ENCODE measurements at places on chromosomes 11 and 22.

- DNase-seq: no peak
These were observed 75.0 kb downstream of the CACNA1I start for GRCh38 chr22:39645532-39645931.

DNA sequence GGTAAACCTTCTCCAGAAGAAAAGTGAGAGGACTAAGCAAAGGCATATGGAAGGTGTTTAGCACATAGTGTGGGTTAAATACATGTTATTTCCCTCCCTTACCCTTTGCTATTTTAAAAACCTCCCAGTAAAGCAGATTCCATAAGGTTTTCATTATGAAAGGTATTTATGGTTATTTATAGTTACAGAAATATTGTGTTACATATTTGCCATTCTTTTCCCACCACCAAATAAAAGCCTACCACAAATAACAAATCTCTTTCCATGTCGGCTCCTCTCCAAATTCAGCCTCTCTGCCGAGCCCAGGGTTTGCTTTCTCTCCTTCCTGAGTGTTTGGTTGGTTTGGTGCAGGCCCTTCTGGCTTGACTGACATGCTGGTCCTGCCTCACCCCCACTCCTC is 64.4 kb downstream of the INSC start:
- no peak for DNase-seq

- DNase-seq: no peak
These were observed 2.2 kb downstream of the ZBTB16 start for GRCh38 chr11:114061681-114062049.

DNA sequence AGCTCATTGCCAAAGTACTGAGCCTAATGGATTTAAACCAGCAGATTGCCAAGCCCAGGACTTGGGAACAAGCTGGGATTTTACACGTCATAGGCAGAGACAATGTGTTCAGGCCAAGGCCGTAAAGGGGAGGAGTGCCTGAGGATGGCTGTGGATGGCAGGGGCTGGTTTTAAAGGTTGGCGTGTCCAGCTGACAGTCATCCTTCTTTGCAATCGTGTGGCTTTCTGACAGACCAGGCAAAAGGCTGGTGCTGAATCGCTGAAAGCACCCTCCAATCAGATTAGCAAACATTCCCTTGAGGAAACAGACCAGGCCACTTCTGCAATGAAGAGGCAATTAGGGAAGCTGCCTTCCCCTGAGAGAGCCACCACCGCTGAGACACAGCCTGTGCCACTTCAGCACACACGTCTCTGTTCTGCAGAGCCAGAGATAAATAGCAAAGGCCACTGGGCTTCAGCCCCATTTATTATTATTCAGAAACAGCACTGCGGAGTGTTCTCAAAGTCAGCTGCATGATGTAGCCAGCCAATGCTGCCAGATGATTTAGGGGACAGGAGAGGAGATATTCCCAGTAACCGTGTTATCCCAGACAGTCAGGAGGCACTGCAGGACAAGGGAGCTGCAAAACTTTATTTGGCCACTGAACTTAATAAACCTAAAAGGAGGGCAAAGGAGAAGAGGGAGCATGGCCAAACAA is 54.2 kb upstream of the CSNK2A3 start:
- peak; percentile 92 for DNase-seq

DNA sequence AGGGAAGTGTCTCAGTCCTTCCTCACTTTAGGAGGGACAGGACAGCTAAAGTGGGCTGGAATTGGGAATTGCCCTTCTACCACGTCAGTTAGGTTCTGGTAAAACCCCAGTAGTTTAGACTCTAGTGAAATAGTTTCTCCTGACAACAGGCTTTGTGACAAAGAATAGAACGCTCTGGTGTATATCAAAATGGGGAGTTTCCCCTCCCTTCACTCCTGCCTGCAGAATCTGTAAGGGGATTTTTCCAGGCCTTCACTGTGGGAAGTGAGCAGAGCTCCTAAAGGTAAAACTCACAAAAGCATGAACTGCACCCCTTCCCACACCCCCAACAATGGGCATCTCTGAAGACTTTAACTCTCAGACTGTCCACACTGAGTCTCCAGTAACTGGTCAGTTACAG is 460.9 kb upstream of the LRRC4C start:
- DNase-seq: no peak

- no peak for DNase-seq
These were observed 684.9 kb downstream of the NTM start for GRCh38 chr11:132055296-132055695.

DNA sequence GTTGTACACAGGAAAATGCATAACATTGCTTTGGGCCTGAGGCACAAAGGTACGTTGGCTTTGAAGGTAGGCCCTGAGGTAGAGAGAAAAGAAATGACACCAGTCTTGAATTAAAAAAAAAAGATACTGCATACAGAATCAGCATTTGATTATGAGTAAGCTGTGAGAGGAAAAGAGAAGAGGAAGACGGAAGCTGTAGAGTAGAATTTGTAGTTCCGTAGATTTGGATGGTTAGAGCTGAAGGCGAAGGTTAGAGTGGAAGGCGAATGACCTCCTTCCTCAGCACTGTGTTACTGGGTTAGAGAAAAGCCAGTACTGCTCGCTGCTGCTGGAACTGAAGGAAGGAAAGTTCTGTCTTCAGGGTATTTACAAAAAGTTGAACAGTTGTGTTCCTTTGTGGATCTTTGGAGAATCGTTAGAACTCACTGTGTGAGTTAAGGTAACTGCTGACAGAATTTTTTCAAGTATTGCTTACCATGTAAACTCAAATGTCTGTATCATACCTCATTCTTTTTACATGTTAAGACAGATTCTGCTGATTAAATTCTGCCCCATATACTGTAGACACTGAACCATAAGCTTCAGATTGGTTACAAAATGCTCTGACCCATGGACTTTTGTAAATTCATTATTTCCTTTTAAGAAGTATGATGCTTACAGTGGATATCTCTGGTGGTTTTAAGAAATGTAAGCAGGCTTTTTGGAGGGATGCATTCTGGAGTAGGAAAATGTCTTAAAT is 50.2 kb downstream of the MCAM start:
- DNase-seq: no peak

- no peak for DNase-seq
These were observed 34.2 kb downstream of the TMEM184B start for GRCh38 chr22:38238519-38239071.

GRCh38 chr22:21025266-21025665 is 7.1 kb downstream of the SLC7A4 start:
- no peak for DNase-seq

GRCh38 chr11:111088847-111089355 is 156.6 kb upstream of the POU2AF2 start:
- no peak for DNase-seq

GRCh38 chr11:110295531-110296225 is 736 bp downstream of the RDX start:
- DNase-seq: no peak

DNA sequence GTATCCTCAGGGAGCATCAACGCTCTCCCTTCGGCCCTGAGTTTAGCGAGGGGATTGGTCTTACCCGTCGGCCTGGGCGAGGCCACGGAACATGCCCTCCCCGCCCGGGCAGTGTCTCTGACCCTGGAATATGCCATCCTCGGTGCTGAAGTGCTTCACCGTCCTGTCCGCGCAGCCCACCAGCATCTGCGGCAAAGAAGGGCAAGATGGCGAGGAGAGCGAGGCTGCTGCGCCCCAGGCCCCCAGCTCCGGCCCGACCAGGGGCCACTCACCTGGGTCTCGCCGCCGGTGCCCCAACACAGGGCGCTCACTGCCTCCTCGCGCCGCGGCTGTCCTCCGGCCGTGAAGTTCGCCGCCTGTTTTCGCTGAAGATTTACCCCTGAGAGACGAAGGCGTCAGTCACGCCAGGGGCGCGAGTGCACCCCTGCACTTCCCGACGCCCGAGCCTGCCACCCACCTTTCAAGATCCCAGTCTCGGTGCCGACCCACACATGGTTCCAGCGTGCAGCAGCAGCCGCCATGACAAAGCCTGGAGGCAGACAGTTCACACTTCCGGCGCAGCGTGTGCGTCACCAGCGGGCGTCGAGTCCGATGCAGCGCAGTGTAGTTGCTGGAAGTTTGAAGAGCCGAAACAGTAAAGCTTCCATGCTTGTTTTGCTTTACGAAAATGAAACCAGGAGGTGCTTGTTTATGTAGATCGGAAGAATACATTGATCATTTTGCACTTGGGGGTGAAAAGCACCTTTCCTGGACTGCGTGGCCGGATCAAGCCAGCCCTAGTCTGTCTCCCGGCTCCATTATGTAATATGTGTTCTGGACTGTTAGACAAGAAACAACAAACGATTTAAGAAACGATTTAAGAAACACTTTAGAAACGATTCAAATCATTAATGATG is at the start of gene WDR74:
Gene WDR74 (minus strand): TSS at position 541 of the 896 bp plus-strand sequence. CDS start 20 bp downstream, at position 521.
- peak; percentile 81 for DNase-seq

- DNase-seq: no peak
These were observed 227.0 kb upstream of the NCAM1 start for GRCh38 chr11:112734207-112734606.

- DNase-seq: no peak
These were observed 37.5 kb downstream of the FAM227A start for GRCh38 chr22:38618682-38619081.

DNA sequence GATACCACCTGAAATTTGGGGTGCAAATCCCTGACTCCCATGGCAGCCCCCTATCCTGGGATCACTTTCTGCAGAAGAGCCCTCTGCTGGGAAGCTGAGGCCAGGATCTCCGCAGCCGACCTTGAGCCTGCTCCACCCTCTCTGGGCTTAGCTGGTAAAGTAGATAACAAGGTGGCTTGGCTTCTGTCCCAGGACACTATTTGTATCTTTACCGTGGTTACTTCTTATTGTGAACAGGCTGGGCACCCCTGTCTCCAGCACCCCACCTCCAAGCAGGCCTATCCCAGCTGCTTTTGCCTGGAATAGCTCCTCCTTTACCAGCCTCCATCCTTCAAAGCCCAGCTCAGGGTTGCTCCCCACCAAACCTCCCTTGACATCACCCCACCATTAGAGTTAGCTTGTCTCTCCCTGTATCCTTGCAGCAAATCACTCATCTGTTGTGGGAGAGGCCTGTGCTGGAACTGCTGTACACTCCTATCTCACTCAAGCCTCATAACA is 35.2 kb upstream of the P2RY2 start:
- DNase-seq: no peak

GRCh38 chr11:130847517-130847916 is 68.8 kb downstream of the SNX19 start:
- DNase-seq: no peak

DNA sequence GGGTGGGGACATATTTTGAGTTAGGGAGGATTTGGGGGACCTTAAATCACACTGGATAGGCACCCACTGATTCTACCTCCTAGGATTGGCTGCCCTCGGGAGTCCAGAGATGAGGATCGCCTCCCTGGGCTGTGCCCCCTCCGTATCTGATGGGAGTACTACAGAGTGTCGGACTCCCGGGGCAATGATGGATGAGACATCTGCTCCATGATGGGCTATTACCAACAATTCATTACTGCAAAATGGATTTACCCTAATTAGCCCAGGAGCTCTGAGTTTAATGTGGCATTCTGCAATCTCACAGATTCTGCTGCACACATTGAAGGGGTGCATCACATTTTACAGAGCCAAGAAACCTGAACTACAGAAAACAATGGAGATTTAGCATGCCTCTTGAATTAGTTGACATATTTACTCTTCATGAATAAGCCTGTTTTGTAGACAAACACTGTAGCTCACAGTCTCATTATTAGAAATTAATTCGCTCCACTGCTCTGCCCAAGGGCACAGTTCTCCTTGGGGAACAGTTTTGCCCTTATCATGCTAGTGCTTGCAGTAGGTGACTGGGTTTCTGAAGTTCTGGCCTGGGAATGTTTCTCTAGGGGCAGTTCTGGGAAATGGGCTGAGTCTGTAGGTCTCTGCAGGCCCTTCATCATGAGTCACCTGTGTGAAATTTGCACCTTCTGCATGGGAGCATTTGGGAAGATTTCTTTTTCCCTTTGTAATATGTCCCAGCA is 217.1 kb upstream of the PLET1 start:
- DNase-seq: peak; percentile 54

DNA sequence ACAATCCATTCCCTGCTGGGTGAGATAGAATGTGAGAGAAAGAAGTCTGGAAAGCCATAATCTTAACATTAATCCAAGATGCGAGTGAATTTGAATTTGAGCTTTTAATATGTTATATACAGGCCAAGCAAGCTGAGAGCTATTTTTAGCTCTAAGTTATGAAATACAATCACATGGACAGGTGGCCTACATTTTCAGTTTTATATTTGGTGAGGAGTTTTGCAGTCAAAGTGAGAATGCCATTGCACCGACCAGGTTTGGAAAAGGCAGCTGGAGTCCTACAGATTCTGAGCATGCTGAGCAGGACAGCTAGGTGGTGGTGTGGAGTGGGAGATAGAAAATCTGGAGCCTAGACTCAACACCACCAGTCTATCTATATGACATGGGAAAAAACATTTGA is 12.0 kb downstream of the OR5B21 start:
- DNase-seq: no peak

DNA sequence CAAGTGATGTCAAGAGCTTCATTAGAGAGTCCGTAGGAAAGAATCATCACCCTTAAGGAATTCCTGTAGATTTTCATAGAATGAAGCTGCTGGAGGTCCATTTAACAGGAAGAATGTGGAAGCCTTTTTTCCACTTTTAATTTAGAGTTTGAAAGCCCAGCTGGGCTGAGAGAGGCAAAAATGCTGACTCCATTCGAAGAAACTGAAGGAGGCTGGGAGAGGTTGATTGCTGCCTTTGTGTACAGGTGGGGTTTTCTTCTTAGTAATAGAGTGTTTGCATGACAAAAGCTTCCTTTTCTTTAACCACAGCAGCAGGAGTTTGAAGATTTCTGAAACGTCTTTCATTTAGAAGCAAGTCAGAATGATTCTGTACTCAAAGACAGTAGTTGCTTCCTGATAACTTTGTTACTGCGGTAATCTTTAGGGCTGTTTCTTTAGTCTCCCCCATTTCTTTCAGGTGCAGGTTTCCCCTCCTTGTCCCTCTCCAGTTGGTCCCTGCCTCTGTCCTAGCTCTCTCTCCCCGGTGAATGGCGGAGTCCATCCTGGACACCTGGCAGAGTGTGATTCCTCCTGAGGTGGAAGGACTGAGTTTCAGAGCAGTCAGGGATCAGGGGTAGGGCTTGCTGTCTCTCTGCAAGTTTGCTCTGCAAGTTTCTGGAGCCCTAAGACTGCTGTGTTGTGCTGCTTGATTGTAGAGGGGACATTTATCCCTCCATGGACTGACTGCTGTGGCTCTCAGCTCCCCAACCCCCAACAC is 166.2 kb downstream of the LDLRAD3 start:
- no peak for DNase-seq

- no peak for DNase-seq
These were observed 110.6 kb upstream of the ANO1 start for GRCh38 chr11:69967484-69967883.

- DNase-seq: no peak
These were observed 15.6 kb downstream of the CABP7 start for GRCh38 chr22:29735416-29735815.

All from NCI-H1436 (cell line).